Cerebellar cortex (tissue), 1 donor: ENCODE measurements at places on chromosomes 16 and 17.

DNA sequence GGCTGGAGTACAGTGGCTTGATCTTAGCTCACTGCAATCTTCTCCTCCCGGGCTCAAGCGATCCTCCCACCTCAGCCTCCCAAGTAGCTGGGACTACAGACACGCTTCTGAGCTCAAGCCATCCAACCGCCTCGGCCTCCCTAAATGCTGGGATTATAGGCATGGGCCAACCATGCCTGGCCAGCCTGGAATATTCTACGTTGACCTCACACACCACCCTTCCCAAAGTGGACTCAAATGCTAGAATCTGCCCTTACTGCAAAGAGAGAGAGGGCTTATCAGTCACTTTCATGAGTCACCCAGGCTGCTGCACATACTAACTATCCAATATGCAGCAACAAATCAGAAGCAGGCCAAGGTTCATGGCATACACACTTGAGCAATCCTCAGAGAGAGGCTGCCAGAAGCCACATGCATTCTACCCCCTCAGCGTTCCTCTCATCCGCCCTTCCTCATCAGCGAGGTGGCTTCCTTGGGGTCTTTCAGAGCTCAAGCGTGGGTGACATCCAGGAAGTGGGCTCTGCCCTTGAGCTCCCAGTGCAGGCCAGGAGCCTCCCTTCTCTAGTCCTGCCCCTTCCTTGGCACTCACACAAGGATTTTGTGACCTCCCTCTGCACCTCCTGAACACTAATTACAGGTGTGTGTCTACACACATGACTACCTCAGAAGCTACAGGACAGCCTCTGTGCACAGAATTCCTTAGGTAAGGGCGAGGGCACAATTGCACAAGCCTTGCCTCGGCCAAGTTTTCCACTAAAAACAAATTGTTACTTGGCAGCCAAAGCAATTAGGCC, 24.8 kb upstream of the SIAH1 start:
- no peak for DNase-seq

DNA sequence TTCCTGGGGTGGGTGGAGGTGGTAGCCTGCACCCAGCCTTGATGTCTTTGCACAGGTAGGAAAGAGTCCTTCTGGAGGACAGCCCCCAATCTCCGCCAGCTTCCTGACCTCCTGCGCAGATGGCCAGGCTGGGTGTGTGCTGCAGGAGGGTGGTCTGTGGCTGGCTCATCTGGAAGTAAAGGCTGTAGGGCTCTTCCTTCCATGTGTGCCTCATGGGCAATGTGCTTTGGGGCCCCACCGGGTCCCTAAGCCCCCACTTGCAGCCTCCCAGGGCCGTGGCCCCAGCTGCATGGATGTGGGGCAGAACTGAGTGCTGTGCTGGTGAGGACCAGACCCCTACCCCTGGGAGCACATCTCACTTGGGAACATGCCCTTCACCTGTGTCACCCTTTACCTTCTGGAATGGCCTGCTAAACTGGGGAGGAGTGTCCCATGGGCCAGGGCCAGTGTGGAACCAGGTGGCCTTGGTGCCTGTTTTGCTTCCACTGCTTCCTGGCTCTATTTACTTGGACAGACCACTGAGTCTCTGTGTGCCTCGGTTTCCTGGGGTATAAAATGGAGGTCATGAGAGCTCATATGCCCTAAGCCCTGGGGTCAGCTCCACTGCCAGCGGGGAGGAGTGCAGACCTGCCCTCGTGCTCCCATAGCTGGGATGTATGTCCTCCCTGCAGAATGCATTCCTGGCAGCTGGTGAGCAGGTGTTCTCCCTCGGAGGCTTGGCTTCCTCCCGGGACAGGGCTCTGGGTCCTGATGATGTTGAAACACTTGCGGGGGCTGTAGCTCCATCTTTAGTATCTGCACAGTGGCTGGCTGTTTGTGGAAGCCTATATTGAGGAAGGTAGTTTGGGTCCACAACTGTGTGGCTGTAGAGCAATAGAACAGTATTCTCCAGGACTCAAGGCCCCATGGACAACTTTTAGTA, 18.0 kb downstream of the MPRIP start:
- DNase-seq: no peak

- no peak for DNase-seq
Measured at GRCh38 chr16:50458667-50459495, 89.3 kb upstream of the NKD1 start.

DNA sequence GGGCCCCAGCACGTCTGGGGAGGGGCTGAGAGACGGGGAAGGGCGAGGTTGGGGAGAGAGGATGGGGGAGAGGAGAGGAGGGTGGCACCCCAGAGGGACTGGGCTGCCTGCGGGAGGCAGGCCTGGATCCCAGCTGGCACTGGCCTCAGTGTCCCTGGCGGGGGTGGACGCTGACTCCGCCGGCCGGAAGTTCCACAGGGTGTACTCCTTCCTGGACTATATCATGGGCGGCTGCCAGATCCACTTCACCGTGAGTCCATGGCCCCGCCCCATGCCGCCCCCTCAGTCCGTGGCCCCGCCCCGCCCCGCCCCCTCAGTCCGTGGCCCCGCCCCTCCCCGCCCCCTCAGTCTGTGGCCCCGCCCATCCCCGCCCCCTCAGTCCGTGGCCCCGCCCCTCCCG, 11.3 kb downstream of the CPNE7 start:
- DNase-seq: no peak

GRCh38 chr17:80869481-80870145, 122.0 kb upstream of the CHMP6 start:
- DNase-seq: no peak

GRCh38 chr17:55990332-55991006, 162.8 kb upstream of the ANKFN1 start:
- DNase-seq: no peak

GRCh38 chr17:4635823-4636375, 5.6 kb downstream of the ALOX15 start:
- no peak for DNase-seq

GRCh38 chr17:61317779-61318178, 81.9 kb upstream of the TBX2 start:
- no peak for DNase-seq

- no peak for DNase-seq
Measured at GRCh38 chr17:51707216-51707615, 446.9 kb downstream of the UTP18 start.
